Renal cortical epithelial cell (primary cell): ENCODE measurements at places on chromosomes 6 and 20. TPM values are rescaled to one million over a fixed set of nuclear protein-coding genes. Genes with fewer than 3 reads are reported as not detected.

Gene C4A
- total RNA-seq: 1.6 and 42.4 TPM in 2 replicates

Gene SLC13A3
- 1.4 and 4.2 TPM in 2 replicates for total RNA-seq

Gene PAX1
- total RNA-seq: 0.10 TPM in 1 of 2 replicates, not detected in the other

Gene RBPJL
- total RNA-seq: not detected in 2 replicates

Gene SLC2A10
- total RNA-seq: 8.0 and 13.9 TPM in 2 replicates

Gene GPLD1
- under 0.01 and 0.45 TPM in 2 replicates for total RNA-seq

Gene UBD
- total RNA-seq: 3.8 and 39.4 TPM in 2 replicates

Gene NHSL1
- total RNA-seq: 11.8 and 38.0 TPM in 2 replicates

Gene RAET1E
- total RNA-seq: not detected in 2 replicates

Gene CRYBG1
- 13.9 and 16.3 TPM in 2 replicates for total RNA-seq

Gene NNAT
- 0.35 and 1.4 TPM in 2 replicates for total RNA-seq

Gene TFAP2D
- not detected in 2 replicates for total RNA-seq

Gene TMEM151B
- total RNA-seq: not detected in 2 replicates

Gene MEI4
- total RNA-seq: 0.17 and 1.2 TPM in 2 replicates

GRCh38 chr6:140236732-140237131 is 862.3 kb upstream of the CITED2 start:
- no peak for DNase-seq

- DNase-seq: peak; percentile 72
These were observed 14.7 kb downstream of the NRSN2 start for GRCh38 chr20:361561-361960.

DNA sequence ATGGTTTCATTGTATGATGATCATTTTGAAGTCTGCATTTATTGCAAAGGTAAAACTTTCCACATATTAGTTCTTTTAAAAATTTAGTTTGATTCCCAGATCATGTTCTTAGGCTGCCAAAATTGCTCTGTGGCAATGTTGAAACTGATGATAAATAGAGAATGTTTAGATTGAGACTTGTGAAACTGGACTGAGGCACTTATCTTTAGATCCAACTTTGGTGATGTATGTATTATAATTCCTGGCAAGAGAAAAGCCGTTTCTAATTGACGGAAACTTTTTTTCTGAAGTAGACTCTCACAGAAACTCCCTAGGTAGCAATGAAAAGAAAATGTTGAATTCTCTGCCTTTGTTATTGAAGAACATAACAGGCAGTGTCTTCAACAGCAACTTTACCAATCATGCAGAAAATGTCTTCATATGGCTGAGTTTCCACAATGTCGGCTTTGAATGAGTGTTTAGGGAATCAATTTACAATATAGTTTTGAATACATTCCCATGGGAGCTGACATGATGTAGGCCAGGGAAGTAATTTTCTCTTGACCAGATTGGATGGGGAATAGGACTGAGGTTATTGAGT is 456.2 kb downstream of the CD109 start:
- no peak for DNase-seq

GRCh38 chr6:87364602-87365252 is 20.1 kb downstream of the C6orf163 start:
- DNase-seq: no peak

DNA sequence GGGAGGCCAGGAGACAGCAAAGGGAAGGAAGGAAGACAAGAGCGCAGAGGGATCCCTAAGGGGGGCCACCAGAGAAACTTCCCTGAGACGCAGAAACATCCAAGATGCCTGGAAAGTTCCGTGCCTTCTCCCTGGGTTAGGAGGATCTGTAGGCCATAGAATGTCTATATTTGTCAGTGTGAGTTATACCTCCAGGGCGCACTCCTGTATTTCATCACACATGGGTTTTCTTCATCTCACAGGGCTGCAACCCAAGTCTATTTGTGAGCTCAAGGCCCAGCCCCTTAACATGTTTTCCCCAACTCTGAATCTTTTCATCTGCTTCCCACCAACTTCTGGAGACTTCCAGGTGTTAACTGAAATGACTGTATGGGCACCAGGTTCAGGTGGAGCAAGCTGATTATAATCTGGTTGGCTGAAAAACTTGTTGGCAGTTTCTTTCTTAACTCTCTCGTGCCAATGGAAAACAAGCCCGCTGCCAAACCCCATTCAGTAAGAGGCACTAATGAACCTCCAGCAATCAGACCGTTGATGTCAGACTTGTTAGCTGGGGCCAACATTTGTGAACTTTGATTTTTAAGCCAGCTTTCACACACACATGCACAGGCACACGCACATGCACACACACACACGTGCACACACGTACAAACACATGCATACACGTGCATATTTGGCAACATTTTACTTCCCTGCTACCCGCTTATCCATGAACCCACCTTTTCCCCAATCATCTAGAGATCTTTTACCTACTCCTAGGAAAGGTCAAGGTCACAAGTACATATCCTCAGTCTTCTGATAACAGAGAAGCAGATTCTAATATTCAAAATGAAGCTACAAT is 247.5 kb upstream of the GMDS start:
- DNase-seq: no peak

DNA sequence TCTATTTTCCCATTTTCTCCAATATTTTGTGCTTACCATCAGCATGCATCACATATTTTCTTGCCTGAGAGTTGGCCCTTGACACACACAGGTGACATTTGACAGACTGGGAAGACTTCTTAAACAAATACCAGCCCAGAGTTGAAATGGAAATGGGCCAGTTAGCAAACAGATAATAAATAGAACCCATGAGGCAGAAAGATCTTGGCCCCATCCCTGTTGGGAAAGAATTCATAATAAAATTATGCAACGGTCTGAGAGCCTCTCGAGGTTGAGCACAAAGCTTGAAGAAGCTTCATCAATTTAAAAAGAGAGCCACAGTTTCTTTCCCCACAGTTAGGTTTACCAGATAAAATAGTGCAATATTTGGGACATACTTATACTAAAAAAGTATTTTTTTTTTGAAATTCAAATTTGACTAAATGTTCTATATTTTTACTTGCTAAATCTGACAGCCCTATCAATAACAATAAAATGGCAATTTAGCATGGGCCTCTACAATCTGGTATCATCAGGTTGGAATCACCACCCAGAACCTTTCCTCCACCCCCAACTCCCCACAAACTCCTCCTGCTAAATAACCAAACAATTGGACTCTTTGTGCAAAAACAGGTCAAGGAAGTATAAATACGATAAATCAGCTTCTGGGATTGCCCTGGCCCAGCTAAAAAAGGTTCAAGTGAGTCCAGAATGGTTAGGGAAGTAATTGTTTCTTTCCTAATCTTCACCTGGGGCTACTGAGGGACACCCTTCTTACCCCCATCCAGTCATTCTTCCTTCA is 129.8 kb downstream of the CD164 start:
- DNase-seq: no peak

DNA sequence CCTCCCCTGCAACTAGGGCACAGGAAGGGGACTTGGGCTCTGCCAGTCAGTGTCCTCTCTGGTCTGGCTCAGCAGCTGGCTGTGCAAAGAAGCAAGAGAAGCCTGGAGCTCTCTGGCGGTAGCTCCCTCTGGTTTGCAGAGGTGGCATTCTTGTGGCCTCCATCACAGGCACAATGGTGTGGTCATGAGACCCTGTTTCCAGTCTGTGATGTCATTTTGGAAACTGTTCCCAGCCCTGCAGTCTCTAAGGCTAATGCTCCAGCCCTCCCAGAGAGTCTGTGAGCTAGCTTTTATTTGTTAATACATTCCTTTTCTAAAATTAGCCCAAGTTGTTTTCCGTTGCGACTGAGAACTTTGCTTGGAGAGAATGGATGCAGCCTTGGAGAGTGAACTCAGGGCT is 69.5 kb upstream of the FOXQ1 start:
- DNase-seq: peak; percentile 46

- peak; percentile 66 for DNase-seq
These were observed 32.5 kb upstream of the SYNCRIP start for GRCh38 chr6:85675030-85675819.

- no peak for DNase-seq
These were observed 102.3 kb downstream of the DLL1 start for GRCh38 chr6:170188571-170189001.

GRCh38 chr6:35663447-35664235 is 25.1 kb downstream of the FKBP5 start:
- DNase-seq: peak; percentile 54

DNA sequence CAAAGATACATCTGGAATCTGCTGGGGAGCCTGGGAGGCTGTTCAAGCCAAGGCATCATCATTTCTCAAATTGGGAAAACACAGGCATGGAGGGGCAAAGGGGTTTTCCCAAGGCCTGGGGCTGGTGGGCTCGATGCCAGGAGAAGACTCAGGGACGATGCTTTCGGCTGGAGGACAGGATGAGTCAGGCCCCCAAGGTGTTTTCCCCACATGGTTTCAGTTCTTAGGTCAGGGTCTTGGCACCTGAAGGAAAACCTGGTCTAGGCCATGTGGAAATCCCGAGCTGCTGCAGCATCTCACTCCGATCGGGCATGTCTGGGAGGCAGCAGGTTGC is 348.1 kb downstream of the CDC5L start:
- DNase-seq: peak; percentile 57

- DNase-seq: no peak
These were observed 169.5 kb downstream of the SLC24A3 start for GRCh38 chr20:19381947-19382346.

DNA sequence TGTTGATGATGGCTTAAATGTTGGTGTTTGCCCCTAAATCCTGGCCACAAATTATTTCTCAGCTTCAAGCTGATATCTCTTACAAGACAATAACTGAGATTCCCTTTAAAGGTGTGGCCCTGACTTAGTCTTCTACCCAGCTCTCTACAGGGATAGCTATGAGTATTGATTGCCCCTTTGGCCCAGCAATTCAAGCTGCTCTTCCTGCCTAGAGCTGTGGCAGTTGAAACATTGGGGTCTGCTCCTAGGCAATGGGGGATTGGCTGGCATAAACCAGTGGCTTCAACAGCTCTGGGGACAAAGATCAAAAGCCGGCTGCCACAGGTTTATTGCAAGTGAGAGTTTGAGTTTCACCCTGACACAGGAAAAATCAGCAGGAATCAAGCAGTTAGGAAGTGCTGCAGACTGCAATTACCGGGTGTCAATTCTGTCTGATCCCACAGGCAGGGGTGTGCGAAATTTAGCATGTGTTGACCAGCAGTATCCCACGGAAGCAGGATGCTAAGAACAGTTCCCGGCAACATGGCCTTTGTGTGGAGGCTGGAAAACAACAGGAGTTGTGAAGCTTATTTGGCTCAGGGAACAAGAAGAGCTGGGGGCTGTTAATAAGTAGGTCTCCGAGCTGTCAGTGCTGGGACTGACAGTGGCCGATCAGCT is 66.2 kb upstream of the IYD start:
- DNase-seq: peak; percentile 17

DNA sequence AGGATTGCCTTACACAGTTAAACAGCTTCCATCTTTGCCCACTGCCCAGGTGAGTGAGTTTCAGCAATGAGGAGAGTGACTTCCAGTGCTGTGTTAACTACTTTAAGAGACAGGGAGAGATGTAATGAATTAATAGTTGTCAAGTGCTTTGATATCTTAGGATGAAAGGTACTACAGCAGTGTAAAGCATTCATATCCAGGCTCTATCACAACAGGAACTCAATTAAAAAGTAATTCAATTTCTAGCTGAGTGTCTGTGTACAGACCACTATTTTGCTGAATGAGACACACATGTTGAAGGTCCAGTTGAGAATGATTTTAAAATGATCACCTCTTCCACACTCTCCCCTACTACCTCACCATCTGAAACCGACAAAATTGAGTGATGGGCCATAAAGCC is 70.7 kb upstream of the BEND3 start:
- no peak for DNase-seq

DNA sequence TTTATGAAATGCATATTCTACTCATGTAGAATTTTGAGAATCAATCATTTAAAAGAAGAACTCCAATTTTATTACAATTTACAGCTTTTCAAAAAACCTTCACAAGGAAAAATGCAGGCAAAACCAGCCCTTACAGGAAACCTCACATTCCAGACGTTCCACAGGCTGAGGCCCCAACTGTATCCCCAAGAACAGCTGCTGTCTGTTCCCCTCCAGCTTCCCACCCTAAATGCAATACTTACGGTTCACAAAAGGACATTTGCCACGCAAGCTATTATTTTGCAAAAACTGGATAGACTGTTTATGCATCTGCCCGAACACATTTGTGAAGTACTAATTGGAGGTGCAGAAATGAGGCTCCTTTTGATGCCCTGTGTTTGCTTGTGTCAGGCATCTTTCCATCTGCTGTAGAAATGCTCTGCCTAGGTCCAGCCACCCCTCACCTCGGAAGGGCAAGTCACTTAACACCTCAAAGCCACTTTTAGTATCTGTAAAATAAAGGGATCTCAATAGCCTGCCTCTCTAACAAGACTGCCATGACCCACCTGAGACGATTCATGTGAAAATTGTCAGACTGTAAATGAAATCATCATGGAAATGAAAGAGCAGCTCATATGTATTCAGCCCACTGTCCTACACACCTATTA is 26.5 kb downstream of the PDE10A start:
- peak; percentile 22 for DNase-seq

- DNase-seq: no peak
These were observed 1.2 kb upstream of the DYNLRB1 start for GRCh38 chr20:34514897-34515483.

GRCh38 chr6:31687860-31688693 is 7.2 kb upstream of the LY6G5C start:
- no peak for DNase-seq

DNA sequence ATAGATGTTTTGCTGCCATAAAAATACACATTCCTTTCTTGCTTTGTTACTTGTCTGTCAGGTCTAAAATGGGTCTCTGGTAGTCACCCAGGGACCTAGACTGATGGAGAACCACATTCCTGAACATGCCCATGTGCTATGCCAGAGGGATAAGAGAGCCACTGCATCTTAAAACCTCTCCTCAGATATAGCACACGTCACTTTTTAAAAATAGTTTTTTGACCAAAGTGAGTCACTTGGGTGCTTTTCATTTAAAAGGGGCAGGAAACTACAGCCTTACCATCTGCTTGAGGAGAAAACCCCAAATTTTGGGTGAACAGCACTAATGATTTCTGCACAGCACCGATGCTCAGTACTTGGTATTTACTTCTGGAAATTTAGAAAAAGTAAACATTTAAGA is 197.8 kb downstream of the OGFRL1 start:
- DNase-seq: no peak
